ENCODE measurements at places on chromosomes 7 and 10. TPM values are rescaled to one million over a fixed set of nuclear protein-coding genes. Genes with fewer than 3 reads are reported as not detected.

CYP2C19 gene
- total RNA-seq = 6.3 TPM

SLC16A9 gene
- total RNA-seq = 2.4 TPM

STRIP2 gene
- total RNA-seq = 0.96 TPM

FAM25A gene
- not detected for total RNA-seq

GRCh38 chr10:90041585-90041984, 340.2 kb downstream of the KIF20B start:
- DNase-seq = no peak

GRCh38 chr7:136136906-136137454, 159.8 kb upstream of the MTPN start:
- peak; percentile 53 for DNase-seq

DNA sequence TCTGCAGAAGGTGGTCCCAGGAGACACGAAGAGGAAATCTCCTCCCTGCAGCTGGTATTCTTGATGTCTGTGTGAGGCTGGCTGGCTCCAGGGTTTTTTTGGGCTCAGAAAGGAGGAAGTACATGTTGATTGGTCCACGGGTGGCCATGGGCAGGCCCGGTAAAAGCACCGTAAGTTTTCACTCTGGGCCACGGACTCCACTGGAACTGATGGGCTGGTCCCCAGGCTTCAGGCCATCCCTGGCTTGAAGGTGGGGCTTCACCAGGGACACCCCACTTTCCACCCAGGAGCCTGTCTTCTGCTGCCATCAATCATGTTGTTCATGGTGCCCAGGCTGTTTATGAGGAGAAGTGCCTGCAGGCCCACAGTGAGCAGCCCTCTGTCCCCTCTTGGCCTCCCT, 736.8 kb downstream of the PCDH15 start:
- no peak for DNase-seq

GRCh38 chr7:151469281-151469680, 29.3 kb upstream of the CRYGN start:
- DNase-seq = no peak

GRCh38 chr10:96700374-96701099, 19.8 kb downstream of the PIK3AP1 start:
- no peak for DNase-seq

Data from umbilical cord (tissue), 2 donors.